IMR-90 (cell line): ENCODE measurements at places on chromosomes 16 and 17.

DNA sequence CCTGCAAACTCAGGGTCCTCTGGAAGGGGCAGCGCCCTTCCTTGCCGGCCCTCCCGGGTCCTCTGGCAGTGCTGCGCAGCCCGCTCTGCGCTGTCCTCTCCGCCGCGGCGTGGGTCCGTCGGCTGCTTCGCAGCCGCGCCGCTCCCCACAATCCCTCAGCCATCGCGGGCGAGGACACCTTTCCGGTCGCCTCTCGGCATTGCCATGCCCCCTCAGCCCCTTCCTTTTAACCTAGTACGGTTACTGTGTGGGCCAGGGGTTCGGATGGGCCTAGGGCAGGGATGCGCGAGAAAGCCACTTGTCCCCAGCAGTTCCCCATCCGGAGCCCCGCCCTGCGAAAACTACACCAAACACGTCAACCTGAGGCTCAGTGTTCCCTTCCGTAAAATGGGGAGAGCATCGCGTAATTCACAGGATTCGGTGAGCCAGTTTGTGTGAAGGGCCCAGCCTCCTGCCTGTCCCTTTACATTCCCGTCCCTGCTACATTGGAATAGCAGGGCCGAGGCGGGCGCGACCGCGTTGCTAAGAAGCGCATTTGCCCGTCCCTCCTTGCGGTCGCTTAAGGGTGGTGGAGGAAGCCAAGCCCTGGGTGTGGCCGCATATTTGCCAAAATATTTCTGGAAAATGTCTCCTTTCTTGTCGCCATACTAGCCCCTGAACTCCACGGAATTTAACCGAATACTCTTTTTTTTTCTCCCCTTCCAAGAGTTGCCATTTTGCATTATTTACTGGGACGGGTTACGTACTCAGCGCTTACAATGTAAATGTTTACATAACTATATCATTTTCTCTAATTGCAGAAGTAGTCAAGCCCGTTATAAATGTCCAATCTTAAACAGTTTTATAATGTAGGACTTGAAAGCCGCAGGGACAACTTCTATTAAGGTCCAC lies 13.2 kb downstream of the COPZ2 start:
- no peak for DNase-seq

DNA sequence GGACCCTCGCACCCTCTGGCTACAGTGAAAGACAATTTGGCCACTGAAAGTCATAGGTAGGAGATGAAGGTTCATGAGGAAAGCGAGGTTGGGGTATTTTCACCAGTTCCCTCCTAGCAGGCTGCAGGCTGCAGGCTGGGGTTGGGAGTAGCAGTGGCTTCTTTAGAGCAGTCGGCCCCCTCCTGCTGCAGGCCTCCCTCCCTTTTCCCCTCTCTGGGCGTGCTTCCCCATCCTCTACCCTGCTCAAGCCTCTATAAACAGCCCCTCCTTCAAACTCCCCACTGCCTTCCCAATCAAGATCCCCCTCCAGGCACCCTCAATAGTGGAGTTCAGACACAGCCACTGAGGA lies 41.8 kb downstream of the GAS7 start:
- DNase-seq: no peak

- peak; percentile 83 for DNase-seq
Measured at GRCh38 chr17:12078791-12079190, 58.1 kb downstream of the MAP2K4 start.

DNA sequence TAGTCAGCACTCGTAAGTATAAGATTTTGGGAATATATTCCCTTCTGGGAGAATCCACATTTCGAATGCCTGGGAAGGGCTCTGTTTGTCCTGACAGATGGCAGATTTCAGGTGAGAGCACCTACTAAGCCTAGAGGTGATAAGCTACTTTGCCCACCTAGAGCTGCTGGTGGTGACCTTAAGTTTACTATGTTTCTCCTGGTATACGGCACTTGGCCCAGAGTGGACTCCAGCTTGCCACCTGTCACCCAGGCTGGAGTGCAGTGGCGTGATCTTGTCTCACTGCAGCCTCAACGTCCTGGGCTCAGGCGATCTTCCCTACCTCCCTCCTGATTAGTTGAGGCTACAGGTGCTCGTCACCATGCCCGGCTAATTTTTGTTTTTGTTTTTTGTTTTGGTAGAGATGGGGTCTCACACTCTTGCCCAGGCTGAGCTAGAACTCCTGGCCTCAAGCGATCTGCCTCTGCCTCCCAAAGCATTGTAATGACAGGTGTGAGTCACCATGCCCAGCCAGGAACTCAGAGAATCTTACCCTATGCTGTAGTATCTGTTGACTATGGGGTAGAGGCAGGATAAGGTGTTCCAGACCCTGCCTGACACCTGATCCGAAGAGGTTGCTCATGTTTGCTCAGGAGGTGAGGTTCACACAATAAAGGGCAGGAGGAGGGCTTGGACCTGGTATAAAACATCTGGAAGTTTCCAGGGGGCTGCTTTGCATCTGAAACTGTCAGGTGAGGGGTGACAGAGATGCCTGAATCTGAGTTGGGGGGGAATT lies at the start of gene ZG16:
TSS of gene ZG16 (plus strand) at position 681 of the 775 bp plus-strand sequence. CDS start 1,011 bp downstream, outside the sequence.
- DNase-seq: no peak

DNA sequence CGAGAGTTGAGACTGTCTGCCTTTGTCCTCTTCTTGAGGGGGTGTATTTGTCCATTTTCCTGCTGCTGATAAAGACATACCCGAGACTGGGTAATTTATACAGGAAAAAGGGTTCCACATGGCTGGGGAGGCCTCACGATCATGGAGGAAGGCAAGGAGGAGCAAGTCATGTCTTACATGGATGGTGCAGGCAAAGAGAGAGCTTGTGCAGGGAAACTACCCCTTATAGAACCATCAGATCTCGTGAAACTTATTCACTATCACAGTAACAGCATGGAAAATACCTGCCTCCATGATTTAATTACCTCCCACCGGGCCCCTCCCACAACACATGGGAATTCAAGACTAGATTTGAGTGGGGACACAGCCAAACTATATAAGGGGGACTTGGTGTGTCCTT lies 338.2 kb upstream of the TNRC6C start:
- no peak for DNase-seq

- no peak for DNase-seq
Measured at GRCh38 chr17:74413491-74413890, 18.4 kb upstream of the GPRC5C start.

- DNase-seq: peak; percentile 58
Measured at GRCh38 chr16:68396481-68396880, 51.8 kb downstream of the SMPD3 start.

GRCh38 chr16:79788949-79789348 lies 188.4 kb upstream of the MAF start:
- no peak for DNase-seq

GRCh38 chr17:27928587-27928986 lies 35.4 kb upstream of the LYRM9 start:
- DNase-seq: no peak

DNA sequence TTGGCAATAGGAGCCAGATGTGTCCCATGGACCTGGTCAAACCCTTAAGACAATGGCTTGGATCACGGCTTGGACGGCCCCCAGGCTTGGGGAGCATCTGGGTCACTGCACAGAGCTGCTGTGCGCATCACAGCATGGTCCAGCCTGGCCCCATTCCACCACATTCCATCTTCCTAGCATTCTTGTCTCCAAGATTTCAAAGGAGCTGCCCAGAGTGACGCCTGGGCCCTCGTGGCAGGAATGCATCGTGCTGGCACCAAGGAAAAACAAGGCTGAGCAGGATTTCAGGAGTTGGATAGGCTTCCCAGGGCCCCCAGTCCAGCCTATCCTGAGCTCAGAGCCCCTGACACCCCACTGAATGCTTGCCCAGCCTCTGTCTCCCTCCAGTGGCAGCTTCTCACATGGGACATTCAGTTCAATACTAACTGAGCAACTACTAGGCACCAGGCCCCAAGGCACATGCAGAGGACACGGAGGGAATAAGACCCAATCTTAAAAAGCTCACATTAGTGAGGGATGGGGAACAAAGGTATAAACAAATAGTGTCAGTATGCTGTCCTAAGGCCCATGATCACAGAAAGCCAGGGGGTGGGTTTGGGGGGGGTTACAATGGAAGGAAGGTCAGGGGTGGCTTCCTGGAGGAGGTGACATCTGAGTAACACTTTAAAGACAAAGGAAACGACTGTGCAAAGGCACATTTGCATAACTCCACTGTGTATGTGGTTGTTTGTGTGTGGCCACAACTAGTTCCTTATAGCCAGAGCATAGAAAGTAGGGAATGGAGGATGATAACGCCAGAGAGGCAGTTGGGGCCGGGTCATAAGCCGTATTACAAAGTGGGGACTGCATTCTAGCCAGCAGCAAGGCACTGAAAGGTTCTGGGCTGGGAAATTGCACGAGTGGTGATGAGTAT lies 34.1 kb downstream of the TK2 start:
- peak; percentile 37 for DNase-seq

- DNase-seq: peak; percentile 21
Measured at GRCh38 chr16:27642756-27643155, 92.8 kb downstream of the KATNIP start.

- peak; percentile 34 for DNase-seq
Measured at GRCh38 chr16:10940501-10941079, 1.7 kb downstream of the DEXI start.

DNA sequence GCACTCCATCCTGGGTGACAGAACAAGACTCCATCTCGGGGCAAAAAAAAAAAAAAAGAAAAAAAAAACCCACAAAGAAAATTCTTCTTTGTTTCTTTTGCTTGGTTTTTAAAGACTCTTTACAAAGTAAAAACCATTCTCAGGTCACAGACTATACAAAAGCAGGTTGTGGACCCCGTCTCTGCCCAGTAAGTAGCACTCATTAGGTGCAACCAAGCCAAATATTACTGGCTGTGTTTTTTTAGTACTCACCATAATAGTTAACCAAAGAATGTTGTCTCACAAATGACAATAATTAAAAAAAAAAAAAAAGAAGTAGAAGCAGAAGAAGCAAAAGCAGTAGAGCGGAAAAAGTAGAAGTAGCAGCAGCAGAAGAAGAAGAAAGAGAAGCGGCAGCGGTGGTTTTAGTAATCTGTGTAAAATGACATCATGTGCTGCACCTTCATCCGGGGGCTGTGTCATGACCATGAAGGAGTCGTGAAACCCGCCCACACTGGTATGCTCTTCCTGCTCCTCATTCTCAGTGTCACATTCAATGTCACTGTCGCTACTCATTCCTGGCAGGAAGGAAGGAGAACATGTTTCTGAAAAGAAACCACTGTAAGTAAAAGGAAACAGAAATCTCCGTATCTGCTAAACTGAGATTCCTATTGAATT lies 105.4 kb downstream of the TRIM37 start:
- peak; percentile 67 for DNase-seq

DNA sequence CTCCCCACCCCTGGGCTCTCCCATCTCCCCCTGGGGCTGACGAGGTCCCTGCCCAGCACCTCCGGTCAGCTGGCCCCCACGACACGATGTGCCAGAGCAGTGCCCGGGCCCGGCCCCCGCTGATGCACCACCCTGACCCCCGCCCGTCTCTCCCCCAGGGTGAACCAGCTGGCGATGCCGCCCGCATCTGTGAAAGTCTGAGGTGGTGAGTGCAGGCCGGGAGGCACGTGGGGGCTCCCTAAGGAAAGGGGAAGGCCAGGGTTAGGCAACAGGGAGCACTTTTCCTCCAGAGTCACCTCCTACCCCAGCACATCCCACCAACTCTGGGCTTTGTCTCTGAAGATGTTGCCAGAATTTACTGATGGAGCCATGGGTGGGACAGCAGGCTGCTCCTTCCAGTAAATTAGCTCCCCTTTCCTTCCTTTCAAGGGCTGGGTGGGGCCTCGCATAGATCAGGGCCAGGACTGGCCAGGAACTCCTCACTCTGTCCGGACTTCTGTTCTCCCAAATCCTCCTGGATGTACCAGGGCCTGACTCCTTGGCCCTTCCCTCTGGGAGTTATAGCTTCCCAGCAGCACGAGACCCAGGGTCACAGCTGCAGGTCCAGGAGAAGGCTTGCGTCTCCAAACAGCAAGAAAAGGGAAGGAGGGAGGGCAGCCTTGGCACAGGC lies 18.3 kb downstream of the MYBBP1A start:
- DNase-seq: peak; percentile 7

DNA sequence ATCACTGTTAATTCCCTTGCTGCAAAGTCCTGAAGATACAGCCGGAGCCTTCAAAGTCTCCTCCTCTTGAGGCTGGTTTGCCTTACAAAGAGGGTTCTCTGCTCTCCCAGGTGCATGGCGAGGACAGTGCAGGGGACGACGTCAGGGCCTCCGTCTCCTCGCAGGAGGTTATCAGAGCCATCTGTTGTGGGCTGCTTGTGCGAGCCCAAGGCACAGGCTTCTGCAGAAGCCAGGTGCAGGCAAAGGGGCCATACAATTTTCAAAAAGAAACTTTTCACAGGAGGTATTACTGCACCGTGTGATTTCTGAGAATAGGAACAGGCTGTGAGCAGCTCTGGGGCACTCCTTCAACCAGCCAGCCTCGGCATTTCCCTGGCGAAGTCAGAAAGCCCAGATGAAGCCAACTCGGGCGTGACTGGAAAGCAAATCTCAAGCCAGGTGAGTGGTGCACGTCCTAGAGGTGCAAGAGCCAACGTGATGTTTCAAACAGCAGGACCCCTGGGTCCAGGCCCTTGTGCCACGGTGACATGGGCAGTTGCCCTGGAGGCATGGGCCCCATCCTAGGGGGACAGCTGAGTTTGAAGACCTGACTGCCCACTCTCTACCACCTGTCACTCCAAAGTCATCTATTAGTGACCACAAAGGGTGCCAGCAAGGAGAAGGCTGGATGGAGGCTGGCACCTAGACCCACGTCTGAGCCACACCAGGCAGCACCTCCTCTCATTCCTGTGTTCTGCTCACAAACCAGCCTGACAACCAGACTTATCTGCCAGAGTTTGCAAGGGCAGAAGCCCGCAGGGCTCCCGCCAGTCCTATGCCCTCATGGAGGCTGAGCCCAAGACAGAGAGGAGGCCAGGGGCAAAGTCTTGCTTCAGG lies 68.6 kb downstream of the SMPD3 start:
- no peak for DNase-seq

GRCh38 chr17:63325808-63326207 lies 120.3 kb downstream of the CYB561 start:
- peak; percentile 30 for DNase-seq

GRCh38 chr16:85536073-85536410 lies 77.1 kb upstream of the GSE1 start:
- no peak for DNase-seq

DNA sequence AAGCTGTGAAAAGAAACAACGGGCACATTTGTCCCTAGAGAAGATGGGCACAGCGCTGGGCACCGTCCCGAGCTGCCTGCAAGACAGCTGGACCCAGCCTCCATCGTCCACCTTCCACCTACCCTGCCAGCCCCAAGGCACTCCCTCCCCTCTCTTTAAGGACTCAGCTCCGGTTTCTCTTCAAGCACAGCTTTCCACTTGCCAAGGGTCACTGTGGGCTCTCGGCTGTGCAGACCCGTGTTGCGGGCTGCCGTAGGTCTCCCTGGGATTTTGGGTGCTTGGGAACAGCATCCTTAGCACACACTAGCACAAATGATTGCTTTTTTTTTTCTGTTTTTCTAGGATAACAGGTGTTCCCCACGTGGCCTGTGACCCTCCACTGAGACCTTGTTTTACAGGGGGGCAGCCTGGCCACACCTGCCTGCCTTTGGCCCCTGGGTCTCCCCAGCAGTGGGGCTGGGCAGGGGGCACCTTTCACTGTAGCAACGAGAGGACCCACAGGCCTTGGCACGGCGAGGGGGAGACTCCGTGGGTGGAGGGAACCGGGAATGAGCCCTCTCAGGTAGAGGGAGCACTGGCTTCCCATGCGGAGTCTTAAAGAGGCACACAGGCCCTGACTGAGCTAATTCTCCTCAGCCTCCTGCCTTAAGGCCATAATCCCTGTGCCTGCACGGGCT lies 1.4 kb downstream of the CHMP6 start:
- DNase-seq: no peak

- DNase-seq: peak; percentile 27
Measured at GRCh38 chr16:49019081-49019633, 262.5 kb downstream of the CBLN1 start.
